Vagina (tissue), 2 donors: ENCODE measurements at places on chromosomes 2 and 18.
A peak's percentile ranks its signal among the peaks of the same experiment; 100 is the strongest.

GRCh38 chr2:187482796-187483195 is 34.7 kb upstream of the CALCRL start:
- no peak for DNase-seq

- DNase-seq = no peak
Observed at GRCh38 chr2:65081232-65081685, 25.0 kb downstream of the CEP68 start.

DNA sequence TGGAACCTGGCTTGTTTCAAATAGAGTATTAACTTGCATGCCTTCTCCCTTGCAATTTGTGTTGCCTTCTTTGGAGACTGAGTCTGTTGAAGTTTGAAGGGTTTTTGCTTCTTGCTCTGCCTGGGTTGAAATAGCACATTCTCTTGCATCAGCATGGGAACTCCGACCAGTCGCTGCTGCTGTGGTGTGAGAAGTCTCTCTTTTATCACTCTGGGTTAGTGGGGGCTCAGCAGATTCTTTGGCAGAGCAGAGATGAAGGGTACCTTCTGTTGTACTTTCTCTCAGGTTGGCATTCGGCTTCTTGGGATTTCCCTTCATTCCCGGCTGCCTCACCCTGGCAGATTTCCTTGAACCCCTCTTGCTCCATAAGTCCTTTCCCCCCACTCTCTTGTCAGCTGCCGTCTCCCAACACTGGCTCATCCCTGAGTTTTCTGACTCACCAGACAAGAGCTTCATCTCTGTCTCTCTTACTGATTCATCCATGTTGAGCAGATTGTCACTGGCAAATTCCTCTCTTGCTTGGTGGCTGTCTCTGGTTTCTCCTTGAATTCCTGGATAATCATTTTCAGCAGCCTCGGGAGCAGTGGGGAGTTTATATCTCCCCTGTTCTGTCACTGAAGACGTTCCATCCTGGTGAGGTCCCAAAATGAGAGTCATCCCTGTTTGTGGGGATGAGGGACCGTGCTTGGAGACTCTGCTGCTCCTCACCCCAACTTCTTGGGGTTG is 49.9 kb downstream of the ALPK2 start:
- peak; percentile 74 for DNase-seq

- no peak for DNase-seq
Observed at GRCh38 chr2:169386722-169387121, 24.4 kb upstream of the LRP2 start.

GRCh38 chr18:79950515-79951341 is 725 bp downstream of the SLC66A2 start:
- no peak for DNase-seq

GRCh38 chr2:7035884-7036283 is 118.7 kb downstream of the RNF144A start:
- DNase-seq = no peak

DNA sequence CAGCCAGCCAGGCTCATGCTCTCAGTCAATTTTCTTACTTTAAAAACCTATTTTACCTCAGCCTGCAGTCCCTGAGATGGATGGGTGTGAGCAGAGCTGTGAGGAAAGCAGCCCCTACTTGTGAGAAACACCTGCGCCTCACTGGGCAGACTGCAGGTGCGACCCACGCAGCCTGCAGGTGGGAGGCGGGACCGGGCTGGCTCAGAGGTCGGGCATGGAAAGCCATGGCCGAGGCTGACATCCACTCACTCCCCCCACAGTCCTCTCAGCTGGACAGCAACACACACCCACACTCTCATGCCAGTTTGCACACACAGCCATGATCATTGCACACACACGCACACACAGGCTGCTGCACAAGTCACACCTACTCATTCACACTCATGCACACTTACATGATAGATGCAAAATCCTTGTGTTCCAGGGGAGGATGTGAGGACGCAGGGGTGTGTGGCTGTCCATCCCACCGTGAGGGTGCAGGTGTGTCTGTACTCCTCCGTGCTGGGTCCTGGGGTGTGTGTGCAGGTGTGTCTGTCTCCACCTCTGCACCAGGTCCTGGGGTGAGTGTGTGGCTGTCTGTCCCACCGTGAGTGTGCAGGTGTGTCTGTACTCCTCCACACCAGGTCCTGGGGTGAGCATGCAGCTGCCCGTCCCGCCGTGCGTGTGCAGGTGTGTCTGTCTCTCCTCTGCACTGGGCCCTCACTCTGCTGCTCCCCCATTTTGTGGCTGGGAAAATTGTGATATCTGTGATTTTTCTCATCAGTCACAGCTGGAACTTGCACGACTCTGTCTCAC is 166.5 kb downstream of the RTP5 start:
- no peak for DNase-seq

DNA sequence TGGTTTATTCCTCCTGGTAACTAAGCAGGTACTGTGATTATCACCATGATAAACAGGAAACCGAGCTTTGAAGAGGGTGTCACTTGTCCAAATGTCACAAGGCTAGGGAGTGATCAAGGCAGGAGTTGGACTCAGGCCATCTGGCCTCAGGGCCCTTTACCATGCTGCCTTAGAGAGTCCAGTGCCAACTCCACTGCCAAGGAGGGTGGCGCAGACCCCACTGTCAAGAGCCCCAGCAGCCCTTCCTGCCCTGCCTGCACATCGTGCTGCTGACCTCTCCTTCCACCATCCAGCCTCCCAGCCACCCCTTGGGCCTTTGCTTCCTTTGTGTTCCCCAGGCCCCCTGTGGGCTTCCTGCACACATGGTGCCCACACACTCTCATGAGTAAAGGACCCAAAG is 48.3 kb downstream of the TNS1 start:
- no peak for DNase-seq

DNA sequence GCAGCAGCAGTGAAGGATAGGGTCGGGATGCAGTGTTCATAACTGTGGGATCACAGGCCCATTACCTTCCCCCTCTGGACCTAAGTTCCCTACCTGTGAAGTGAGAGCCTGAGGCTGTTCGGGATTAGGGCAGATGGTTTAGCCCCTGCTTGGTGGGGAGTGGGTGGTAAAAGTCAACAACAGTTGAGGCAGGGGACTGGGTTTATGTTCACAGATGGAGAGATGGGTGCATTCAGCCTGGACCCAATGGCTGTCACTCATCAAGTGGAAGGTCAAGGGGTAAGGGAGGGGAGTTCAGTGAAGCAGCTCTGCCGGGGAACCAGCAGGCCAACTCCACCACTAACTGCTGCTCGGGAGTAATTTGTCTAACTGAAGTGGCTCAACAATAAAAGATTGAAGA is 180.4 kb downstream of the FAM210A start:
- peak; percentile 67 for DNase-seq

DNA sequence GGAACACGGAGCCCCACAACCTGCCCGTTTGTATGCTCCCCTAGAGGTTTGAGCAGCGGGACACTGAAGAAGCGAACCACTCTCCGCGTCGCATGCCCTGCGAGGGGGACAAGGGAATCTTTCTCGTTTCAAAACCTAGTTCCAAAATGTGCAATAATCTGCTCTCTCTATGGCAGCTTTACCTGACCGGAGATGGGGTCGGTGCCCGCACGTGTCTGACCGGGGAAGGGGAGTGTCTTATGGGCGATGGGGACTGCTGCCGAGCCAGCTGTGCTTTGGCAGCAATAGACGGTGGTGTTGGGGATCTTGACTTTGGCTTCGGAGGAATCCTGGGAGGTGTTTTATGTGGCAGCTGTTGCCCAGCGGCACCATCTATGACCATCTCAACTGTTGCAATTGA is 7.9 kb downstream of the TTN start:
- no peak for DNase-seq

DNA sequence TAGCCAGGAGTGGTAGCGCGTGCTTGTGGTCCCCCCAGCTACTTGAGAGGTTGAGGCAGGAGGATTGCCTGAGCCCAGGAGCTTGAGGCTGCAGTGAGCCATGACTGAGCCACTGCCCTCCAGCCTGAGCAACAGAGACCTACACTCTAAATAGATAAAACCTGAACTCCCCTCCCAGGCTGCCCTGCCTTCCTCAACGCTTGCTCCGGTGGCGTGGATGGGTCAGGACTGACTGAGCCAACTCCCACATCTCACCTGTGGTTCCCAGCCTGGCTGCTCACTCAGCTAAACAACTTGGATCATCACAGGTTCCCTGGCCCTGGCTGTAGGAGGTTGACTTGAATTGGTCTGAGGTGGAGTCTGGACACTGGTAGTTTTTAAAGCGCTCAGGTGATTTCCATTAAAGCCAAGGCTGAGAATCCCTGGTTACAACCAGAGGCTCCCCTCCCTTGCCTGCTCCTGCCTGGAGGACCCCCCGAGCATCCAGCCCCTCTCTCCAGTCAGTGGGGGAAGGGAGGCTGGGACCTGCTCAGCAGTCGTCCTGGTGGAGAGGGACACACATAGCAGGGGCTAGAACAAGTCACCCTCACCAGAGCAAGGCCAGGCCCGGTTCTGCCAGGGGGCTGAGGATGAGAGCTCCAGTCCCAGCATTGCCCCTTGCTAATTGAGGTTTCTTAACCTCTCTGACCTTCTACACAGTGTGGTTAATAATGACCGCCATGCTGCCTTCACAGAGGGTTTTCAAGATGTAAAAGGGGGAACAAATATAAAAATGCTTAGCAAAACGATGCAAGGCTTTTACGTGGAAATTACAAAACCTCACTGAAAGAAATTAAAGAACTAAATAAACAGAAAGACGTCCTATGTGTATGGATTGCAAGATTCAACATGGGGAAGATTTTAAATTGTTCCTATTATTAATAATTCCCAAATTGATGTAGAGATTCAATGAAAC is 46.9 kb upstream of the TAF1B start:
- DNase-seq = no peak

- no peak for DNase-seq
Observed at GRCh38 chr2:129422028-129422427, 557.4 kb upstream of the RAB6C start.

GRCh38 chr2:66815886-66816285 is 381.0 kb downstream of the MEIS1 start:
- no peak for DNase-seq

- DNase-seq = no peak
Observed at GRCh38 chr2:138501425-138502254, at the start of gene SPOPL. SPOPL (plus strand) TSS chr2:138501770; CDS start chr2:138550217, 48,447 bp downstream.

DNA sequence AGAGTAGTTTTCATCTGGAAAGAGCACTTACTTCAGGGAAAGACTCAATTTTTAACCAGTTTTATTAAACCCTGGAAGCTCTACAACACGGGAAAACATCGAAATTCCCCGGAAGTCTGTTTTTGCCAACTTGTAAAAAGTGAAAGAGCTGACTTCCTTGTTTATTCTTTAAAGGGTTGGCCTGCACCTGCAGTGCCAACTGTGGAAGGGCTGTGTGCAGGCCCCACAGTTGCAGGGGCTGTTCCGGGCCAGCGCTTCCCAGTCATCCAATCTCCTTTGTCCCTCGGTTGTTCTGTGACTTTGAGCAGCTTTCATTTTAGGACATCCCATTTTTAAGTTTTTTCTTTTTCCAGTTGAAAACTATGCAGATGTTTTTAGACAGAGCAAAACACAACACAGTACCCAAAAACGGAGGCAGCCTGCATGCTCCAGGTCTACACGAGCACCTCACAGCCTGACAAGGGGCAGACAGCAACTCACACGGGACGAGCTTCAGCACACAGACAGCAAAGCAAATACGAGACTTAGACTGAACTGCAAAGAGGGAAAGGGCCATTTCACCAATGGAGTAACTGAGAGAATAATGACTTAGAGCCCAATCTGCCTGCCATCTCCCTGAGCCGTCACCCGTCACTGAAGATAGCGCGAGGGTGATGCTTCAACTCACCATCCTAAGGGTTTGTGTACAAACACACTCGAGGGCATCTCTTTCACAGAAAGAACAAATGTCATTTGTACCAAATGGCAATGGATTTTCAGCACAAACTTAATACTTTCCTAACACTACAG is 70.6 kb downstream of the EMILIN2 start:
- peak; percentile 74 for DNase-seq

- no peak for DNase-seq
Observed at GRCh38 chr2:59665021-59665420, 888.4 kb downstream of the BCL11A start.

DNA sequence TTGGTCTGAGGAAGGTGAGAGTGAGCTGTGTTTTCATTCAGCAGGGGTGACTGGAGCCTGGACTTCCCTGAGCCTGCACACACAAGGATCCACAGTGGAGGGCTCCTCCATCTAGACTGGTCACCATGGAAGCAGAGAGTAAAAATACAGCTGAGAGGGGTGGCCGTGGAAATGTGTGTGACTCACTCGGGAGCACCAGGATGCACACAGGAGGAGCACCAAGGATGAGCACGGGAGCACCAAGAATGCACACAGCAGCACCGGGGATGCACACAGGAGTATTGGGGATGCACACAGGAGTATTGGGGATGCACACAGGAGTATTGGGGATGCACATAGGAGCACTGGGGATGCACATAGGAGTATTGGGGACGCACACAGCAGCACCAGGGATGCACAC is 365.2 kb upstream of the MYT1L start:
- no peak for DNase-seq

DNA sequence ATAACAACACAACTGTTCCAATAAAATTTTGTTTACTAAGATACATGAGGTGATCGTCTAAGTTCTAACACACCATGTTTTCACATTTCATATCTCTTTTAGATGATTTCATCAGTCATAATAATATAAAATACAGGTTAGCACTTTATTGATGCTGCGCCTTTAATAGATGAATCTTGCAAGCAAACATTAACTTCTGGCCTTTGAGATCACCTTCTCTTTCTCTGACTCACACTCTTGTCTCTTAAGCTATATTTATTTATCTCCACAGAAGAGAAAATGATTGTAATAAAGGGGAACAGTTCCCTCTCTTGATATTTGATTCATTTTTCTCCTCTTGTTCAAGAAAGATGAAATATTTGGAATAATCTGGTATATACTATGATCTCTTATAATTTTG is 603.3 kb upstream of the POU3F3 start:
- no peak for DNase-seq

DNA sequence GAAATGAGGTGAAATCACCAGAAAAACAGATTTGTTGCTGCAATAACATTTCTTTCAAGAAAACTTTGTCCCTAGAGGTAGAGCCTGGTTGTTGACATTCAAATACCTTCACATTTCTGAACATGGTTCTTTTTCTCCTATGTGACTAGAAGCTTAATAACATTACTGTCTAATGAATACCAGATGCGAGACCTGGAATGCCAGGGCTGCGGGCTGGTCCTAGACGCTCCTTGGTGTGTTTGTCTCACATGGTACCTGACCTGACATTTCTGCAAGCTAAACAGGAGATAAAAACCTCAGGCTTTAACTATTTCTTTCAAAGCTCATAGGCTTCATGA is 38.5 kb downstream of the ACKR3 start:
- DNase-seq = no peak
